NCI-H1436 treated with DMSO at 0.1 percent for 48 hours (cell line): ENCODE measurements at places on chromosomes 3 and 15.

- DNase-seq: no peak
Observed at GRCh38 chr3:124981472-124981871, 46.9 kb upstream of the MUC13 start.

- no peak for DNase-seq
Observed at GRCh38 chr15:43941555-43941954, 114.8 kb downstream of the WDR76 start.

DNA sequence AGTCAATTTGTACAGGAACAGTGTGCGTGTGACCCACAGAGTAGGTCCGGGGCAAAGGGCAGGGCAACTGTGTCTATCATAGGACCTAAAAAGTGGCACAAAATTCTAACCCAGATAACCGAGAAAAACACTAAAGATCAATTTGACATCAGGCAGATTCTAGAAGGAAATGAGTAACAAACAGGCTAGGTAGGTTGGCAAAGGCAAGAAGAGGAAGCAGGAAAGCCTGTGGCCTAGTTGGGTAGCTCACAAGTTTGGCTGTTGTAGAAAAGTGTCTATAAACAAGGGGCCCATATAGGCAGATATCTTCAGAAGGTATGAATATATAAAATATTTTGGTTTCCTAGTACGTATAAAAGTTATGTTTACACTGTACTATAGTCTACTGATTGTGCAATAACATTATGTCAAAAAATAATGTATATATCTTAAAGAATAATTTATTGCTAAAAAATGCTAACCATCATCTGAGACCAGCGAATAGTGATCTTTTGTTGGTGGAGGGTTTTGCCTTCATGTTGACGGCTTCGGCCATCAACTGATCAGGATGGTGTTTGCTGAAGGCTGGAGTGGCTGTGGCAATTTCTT is 13.3 kb upstream of the OR5K1 start:
- no peak for DNase-seq

DNA sequence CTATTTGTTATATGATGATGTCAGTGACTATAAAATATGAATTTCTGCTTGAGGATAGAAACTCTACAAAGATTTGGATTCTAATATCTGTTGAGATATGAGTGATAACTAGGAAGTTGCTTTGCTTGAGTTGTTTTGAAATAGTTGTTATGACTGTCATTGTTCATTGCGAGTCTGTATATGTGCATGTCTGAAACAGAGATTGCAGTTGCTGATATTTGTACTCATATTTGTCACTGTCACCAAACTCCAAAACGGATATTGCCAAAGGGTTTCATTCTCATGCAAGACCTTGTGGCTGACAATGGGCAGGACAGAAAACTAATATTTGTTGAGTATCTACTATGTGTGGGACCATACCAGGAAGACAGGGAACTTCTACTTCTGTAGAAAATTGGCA is 240.2 kb downstream of the CD47 start:
- DNase-seq: no peak

DNA sequence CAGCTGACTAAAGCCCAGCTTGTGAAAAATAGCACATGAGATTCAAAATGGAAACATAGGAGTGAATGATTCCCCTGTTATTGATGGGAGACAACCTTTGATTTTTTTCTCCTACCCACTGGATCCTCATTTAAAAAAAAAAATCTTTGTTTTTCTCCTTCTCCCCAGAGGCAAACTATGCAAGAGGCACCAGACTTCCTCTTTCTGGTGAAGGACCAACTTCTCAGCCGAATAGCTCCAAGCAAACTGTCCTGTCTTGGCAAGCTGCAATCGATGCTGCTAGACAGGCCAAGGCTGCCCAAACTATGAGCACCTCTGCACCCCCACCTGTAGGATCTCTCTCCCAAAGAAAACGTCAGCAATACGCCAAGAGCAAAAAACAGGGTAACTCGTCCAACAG is 2.6 kb downstream of the CACNA1D start:
- no peak for DNase-seq

- DNase-seq: no peak
Observed at GRCh38 chr15:100100926-100101325, 240.8 kb downstream of the ADAMTS17 start.

DNA sequence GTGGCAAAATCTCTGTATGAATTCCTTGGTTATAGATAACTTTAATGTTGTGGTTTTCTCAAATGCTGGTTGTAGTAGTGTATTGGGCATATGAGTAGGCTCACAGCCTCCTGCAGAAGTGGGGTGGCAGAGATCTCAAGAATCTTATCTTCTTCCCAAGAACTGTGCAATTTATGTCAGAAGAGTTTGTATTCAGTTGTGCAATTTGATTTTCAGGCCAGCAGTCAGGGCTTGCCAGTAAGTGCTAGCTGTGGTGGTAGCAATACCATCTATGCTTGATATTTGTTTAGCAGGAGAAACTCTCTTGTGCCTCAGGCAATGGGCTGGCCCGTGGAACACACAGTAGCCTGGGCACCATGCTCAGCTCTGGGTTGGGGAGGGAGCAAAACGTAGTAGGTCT is 58.4 kb upstream of the GOLIM4 start:
- no peak for DNase-seq

- no peak for DNase-seq
Observed at GRCh38 chr3:113002679-113003078, 11.9 kb downstream of the GTPBP8 start.

DNA sequence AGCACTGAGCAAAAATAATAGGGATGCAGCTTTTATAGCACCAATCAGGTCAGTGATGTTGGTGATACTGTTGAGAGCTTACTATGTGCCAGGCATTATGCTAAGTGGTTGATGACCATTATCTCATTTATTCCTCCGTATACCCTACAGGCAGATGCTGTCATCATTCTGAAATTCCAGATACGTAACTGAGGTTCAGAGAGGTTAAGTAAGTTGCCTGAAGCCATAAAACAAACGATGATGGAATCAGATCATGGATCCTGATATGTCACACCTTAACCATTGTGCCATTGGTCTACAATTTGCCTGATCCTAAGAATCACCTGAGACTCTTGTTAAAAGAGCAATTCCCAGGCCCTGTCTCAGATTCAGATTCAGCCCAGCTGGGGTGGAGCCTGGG is 49.5 kb downstream of the ST6GAL1 start:
- no peak for DNase-seq
